ENCODE measurements at places on chromosomes 1 and 21.

- DNase-seq = no peak
These were observed 30.5 kb upstream of the BTG2 start for GRCh38 chr1:203274603-203275381.

GRCh38 chr1:101148980-101149379, 87.8 kb upstream of the S1PR1 start:
- peak; percentile 39 for DNase-seq

- DNase-seq = peak; percentile 56
These were observed 685 bp upstream of the DDI2 start for GRCh38 chr1:15616373-15617172.

GRCh38 chr1:235408503-235408960, 41.3 kb downstream of the TBCE start:
- no peak for DNase-seq

DNA sequence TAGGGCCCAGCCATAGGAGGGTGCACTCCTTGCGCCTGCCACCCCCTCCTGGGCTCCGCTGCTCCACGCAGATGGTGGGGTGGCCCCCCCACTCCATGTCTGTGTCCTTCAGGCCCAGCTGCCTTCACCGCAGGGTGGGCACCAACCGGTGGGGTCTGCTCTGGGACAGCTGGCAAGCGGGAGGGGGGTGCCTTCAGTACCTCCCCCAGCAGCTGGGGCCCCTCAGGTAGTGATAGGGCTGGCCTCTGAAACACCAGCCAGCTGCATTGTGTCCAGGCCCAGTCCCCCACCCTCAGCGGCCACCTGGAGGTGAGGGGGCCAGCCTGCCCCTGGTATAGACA, 360 bp downstream of the GJC2 start:
- no peak for DNase-seq

- DNase-seq = no peak
These were observed 11.5 kb downstream of the KCNA3 start for GRCh38 chr1:110663241-110663640.

DNA sequence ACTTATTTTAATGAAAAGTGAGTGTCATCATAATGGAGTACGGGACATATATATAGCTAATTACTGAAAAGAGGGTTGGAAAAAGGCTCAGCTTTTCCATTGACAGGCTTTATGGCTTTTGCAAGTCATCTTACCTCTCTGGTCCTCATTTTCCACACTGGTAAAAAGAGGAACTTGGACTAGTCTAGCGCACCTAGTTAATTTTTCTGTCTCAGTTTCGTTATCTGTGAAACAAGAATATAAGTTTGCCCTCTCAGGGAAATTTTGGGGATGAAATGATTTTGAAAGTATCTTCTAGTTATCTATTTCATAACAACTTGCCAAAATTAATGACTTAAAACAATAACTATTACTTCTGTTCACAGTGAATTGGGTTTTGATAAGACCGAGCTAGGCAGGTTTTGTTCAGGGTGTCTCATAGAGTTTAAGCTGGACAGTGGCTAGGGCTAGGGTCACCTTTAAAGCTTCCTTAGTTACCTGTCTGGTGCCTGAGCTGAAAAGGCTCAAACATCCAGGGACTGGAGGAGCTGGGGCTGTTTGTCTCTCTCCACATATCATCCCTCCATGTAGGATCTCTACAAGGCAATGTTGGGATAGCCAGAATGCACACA, 91.7 kb downstream of the TYW3 start:
- DNase-seq = no peak

DNA sequence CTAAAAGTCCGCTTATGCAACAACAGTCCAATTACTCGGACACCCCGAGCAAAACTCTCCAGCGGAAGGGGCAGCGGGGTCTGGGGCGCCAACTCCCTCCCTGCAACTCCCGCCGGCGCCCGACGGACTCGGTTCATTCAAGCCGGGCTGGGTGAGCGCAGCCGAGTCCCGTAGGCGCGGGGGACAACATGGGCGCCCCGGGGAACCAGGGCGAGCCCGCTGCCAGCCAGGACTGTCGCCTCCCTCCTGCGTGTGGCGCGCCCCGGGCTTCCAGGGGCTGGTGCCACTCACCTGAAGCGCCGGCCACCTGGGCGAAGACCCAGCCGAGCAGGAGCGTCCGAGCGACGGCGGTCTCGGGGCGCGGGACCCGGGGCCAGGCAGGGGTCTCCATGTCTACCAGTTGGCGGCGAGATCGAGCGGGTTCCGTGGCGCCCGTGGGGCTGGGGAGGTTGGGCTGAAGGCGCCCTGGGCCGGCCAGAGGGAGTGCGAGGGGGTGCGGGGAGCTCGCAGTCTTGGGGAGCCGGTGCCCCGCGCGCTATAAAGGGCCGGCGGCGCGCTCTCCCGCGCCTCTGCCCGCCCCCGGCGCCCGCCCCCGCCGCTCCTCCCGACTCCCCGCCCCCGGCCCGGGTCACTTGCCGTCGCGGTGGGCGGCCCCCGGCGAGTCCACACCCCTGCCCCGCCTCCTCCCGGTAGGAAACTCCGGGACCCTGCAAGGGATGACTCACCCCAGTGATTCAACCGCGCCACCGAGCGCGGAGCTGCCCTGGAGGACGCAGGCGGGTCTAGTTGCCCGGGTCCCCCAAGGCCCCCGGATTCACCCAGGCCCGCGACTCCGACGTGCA, at the start of gene F3:
Gene F3 (minus strand): TSS at position 514 of the 842 bp plus-strand sequence. CDS start 123 bp downstream, at position 391.
- DNase-seq = peak; percentile 84

- DNase-seq = no peak
These were observed 572.0 kb downstream of the PTPRU start for GRCh38 chr1:29808141-29808995.

Data from fibroblast of upper back skin (primary cell).